Activated CD4-positive, alpha-beta T cell treated with anti-CD3 and anti-CD28 coated beads for 24 hours (primary cell): ENCODE measurements at places on chromosomes 4 and X.

DNA sequence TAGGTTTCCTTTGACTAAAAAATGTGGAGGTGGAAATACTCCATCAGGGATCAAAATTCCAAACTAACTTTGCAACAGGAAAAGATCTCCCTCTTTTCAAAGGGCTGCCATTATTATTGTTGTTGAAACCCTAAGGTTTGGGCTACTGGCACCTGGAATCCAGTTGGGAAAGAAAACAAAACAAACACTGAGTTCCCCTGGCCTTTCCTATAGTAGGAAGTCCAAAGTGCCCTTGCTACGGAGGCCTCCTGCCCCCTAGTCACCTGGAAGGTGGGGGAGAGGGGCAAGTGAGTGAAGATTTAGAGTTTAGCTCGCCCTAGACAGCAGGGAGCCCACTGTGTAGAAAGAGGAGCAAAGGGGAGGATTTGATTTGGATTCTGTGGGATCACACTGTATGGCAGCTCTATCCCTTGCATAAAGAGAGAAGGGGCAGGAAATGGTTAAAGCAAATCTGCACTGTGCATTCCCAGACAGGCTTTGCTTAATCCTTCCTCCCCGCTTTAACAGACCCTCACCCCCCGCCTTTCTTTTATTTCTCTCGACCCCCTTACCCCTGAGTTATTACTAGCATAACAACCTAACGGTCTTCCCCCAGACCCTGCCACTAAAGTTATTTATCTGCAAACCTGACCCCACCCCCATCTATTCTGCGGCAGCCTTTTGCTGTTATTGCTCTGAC, 627 bp upstream of the FAT4 start:
- no peak for DNase-seq

GRCh38 chr4:129254526-129254925, 158.6 kb downstream of the C4orf33 start:
- DNase-seq, result no peak

DNA sequence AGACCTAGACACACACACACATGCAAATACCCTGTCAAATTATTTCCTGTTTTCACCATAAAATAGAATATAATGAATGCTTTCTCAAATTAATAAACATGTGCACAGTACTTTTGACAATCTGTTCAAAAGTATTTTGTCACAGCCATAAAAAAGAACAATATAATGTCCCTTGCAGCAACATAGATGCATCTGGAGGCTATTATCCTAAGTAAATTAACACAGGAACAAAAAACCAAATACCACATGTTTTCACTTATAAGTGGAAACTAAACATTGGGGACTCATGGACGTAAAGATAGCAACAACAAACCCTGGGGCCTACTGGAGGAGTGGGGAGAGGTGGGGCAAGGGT, 15.5 kb downstream of the RAB40A start:
- no peak for DNase-seq

DNA sequence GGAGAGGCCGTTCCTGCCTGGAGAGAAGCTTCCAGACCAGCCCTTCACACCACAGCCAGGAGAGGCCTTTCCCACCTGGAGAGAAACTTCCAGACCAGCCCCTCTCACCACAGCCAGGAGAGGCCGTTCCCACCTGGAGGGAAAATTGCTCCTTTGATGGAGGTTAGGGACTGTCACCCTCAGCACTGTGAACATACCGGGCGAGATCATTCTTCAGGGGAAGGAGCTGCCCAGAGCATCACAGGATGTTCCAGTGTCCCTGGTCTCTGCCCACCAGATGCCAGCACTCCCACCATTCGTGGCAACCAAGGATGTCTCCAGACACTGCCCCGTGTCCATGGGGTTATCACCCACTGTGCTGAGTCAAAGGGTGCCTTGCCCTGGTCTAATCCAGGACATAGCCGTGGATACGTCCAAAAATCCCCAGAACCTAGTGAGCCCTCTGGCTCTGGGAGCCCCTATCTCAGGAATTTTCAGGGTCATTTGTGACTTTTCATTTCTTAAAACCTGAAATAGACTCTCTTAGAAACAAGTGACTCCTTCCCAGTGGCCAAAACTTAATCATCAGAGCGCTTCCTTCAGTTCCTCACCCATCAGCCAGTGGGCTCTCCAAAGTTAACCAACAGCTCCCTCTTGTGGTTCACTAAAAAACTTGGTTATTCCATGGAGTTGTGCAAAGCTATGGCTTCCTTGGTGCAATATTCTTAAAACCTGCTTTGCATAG, 80.2 kb downstream of the CRMP1 start:
- DNase-seq, result no peak

GRCh38 chrX:50768801-50769200, 45.2 kb downstream of the SHROOM4 start:
- no peak for DNase-seq

- no peak for DNase-seq
Measured at GRCh38 chr4:184860018-184860779, 34.4 kb upstream of the ACSL1 start.
